ENCODE measurements at places on chromosomes 5 and 9.

DNA sequence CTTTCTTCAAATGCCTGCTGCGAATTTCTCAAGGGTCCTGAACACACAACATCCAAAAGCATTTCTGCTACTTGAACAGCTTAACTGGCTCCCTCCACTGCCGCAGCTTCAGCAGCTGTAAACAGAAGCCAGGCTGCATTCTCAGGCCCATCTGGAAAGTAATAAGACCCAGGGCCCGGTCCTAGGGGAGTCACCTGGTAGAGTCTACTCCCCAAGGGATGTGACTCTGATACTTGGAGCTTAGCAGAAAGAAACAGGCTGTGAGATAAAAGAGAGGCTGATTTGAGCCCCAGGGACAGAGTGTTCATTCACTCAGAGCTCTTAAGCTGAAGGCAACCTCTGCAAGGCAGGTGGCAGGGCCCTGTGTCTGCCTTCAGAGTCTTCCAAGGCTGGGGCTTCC is 356.8 kb downstream of the SPOCK1 start:
- DNase-seq = no peak

- no peak for DNase-seq
These were observed 31.5 kb downstream of the GOLGA2 start for GRCh38 chr9:128244091-128244836.

GRCh38 chr5:160169326-160169725 is 50.1 kb upstream of the PWWP2A start:
- no peak for DNase-seq

GRCh38 chr5:1666812-1667588 is 132.6 kb downstream of the MRPL36 start:
- peak; percentile 60 for DNase-seq

GRCh38 chr9:70873506-70873905 is 247.9 kb downstream of the TRPM3 start:
- DNase-seq = no peak
